ENCODE measurements at places on chromosomes 6 and 20.

DNA sequence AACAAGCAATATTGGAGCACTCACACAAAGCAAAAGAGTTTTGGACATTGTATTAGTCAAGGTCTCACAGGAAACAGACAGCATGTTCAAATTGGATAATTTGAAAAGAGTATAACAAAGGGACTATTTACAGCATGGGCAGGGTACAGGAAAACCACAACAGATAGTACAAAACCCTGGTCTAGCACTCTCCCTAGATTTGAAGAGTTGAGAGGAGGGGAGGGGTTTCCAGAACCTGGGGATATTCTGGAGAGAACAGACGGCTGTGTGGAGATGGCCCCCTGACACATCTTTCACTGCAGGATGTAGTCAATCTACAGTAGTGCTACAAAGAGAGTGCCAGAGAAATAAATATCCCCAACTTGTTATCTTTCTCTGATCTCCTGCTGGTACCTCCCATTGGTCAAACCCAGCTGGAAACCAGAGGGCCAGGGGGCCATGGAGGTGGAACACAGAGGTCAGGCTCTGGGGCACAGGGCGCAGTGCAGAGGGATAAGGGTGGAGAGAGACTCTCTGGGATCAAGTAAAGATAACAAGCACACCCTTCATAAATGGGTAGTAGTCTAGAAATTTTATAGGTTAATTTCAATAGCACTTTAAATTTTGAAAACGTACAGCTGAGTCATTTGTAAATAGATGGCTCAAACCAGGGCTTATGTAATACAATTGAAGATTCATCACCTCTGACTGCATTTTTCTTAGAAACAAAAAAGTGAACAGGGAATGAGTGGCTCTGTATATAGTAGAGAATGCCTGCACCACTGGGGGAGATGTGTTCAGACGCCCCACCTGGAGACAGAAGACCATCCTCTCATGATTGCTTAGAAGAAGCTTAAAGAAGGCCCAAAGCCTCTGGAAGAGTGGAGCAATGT, 25.7 kb downstream of the RCAN2 start:
- DNase-seq: no peak

- no peak for DNase-seq
Observed at GRCh38 chr6:7467007-7467897, 74.2 kb upstream of the DSP start.

DNA sequence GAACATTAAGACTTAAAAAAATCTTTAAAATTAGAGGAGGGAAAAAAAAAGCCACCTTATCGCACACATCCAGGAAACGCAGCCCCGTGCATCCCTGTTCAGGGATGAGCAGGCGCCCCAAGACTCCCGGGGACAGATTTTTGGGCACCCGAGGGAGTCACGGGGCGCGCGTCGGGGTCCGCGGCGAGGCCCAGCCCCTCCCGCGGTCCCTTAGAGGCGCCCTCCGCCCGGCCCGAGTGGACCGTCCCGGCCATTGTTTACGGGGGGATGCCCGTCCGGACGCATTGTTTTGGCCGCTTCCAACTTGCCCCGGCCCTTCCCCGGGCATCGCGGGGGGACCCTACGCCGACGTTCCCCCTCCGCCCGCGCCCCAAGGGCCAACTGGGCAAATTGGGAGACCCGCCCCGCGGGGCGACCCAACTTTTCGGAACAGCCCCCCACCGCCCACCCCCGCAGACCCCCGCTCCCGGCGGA, 610 bp downstream of the ZNF217 start:
- DNase-seq: peak; percentile 30

DNA sequence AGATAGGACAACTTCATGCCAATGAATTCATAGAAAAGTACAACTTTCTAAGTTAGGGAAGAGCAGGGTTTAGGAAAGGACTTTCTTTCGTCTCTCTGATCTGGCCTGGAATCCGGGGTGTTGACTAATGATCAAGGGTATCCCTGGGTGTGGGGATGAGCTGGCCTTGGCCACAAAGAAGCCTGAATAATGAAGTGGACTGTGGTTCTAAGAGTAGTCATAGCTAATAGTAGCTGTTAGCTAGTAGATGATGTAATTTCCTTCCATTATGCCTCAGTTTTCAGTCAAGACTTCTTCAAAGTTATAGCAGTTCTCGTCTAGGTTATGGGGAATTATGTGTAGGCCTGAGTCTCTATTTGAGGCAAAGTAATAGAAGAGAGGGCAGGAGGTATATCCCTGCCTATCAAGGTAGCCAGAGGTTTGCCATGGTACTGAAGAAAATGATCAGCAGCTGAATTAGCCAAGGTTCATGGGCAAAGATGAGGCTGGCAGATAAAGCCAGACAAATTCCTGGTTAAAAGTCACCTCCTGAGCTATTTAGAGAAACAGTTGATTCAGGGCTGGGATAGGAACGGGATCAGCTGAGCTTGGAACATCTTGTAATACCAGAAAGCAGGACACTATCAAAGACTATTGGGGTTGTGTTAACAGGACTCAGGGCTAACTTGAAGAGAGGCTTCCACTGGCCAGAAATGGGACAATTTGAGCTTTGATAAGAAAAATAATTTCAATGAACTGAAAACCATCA, 18.7 kb upstream of the TRPC4AP start:
- DNase-seq: no peak

DNA sequence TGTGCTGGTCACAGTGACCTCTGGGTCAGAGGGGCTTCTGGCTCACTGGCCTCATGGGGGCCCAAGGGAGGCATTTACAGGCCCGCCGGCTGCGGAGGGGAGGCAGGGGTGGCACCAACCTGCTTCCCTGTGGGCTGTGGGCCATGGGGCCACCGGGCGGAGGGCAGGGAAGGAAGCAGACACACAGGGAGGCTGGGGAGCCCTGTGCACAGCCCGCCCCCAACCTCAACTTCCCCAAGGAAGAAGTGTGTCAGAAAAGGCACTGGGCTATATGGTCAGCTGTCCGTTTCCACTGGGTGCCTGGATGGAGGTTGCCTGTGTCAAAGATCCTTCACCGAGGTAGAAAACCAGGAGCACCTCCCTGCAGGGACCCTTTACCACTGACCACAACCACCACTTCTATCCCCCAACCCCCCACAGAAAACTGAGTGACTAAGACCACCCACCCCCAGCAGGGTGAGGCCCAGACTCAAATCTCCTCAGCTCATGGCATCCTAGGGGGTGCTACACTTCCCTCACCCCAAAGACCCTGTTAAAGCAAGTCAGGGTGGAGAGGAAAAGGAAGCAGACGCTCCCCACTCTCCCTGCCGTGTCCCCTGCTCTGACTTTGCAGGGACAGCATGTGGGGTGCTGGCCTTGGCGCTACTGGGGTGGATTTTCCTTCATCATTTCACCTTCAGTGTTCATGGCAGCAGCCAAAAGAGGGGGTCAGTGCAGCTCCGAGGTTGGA, 5.6 kb downstream of the CST3 start:
- DNase-seq: no peak

DNA sequence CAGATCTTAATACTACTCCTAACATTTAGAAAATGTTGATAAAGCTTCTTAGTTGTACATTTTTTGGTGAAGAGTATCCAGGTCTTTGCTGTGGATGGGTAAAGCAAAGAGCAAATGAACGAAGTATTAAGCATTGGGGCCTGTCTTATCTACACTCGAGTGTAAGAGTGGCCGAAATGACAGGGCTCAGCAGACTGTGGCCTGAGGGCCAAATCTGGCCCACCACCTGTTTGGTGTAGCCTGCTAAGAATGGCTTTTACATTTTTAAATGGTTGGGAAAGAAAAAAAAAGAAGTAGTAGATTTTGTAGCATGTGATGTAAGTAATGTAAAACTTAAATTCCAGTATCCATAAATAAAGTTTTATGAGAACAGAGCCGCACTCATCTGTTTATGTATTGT, 19.4 kb upstream of the MAPK13 start:
- no peak for DNase-seq

GRCh38 chr6:34053721-34054120, 92.2 kb downstream of the GRM4 start:
- DNase-seq: no peak

- DNase-seq: peak; percentile 66
Observed at GRCh38 chr6:25006565-25007001, 70.8 kb upstream of the RIPOR2 start.

DNA sequence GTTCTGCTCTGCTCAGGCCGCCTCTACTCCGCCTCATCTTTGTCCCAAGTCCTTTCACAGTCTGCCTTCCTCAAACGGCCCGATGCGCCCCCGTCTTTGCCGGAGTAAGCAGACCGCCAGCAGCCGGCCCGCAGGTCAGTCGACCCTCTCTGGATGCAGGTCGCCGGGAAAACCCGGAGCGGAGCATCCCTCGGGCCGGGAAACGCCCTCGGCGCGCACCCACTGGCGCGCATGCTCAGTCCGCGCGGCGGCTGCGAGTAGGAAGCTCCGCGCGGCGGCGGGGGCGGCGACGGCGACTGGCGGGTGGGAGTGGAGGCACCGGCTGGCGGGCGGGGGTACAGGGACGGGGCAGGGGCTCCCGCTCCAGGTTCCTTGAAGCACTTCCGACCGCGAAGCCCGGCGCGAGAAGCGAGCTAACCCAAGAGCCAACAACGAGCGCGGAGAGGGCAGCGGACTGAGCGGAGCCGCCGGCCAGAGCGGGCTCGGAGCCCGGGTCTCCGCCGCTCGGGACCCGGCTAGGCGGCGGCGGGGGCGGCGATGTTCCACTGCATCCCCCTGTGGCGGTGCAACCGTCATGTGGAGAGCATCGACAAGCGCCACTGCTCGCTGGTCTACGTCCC, at the start of gene LRRC1:
Gene LRRC1, plus strand, starts transcription at position 286 of the 620 bp plus-strand sequence. Its CDS starts 252 bp downstream, at position 538.
- DNase-seq: peak; percentile 87

- no peak for DNase-seq
Observed at GRCh38 chr6:97586344-97586743, 303.3 kb upstream of the MMS22L start.

DNA sequence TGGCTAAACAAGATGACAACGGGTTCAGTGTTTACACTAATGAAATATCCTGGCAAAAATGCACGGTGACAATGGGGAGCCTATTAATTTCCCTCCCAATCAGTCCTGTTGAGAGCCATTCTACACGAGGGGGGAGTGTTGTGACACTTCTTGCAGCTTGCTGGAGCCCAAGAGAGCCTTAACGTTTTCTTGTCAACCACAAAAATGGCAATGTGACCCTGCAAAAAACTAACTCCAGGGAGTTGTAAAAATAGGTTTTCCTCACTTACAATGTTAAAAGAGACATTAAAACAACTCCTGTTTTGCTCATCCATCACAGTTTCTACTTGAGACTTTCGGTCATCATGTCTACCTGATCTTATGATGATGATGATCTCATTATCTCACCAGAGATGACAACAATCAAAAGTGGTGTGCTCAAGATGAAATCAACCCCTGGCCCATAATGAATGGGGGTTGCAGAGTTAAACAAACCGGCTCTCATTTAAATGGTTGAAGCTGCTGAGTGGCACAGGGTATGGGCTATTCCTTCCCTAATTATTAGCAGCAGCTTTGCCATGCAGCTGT, 57.9 kb downstream of the GJA10 start:
- DNase-seq: no peak
